ENCODE measurements at places on chromosomes 2 and 18.

- no peak for DNase-seq
Observed at GRCh38 chr2:19020144-19021099, 338.0 kb downstream of the OSR1 start.

GRCh38 chr2:211760103-211760502 is 778.5 kb downstream of the ERBB4 start:
- no peak for DNase-seq

- peak; percentile 11 for DNase-seq
Observed at GRCh38 chr18:3703732-3704176, 253.8 kb downstream of the TGIF1 start.

DNA sequence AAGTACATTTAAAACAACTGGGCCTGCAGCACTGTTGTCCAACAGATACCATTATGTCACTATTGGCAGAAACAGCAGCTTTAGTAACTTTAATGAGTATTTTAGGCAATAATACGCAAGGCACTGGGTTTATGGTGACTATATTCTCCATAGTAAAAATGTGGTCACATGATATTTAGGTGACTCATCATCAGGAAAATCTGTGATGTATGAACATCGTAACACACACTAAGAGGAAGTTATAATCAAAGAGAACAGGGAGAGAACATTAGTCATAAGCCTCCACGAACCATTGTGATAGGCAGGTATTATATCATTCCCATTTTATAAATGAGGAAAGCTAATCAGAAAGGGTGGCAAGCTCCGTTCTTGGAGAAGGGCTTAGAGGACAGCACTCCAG is 36.9 kb downstream of the RAPH1 start:
- DNase-seq: peak; percentile 50

- no peak for DNase-seq
Observed at GRCh38 chr2:147366279-147366678, 478.6 kb upstream of the ACVR2A start.

DNA sequence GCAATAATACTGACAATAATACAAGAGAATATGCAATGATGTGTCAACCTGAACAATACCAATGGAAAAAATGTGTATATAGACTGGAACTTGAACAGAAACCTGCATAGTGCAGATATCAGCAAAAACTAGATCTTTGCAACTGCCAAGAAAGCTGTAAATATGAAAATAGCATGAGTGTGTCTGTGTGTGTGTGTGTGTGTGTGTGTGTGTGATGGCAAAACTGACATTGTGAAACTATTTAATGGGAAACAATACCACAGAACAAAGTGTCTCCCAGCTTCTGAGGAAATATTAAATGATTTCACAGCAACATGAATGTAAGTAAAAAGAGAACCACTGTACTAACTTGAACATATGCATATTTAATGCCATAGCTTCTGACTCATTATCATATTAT is 558.2 kb upstream of the LINC00305 start:
- no peak for DNase-seq

DNA sequence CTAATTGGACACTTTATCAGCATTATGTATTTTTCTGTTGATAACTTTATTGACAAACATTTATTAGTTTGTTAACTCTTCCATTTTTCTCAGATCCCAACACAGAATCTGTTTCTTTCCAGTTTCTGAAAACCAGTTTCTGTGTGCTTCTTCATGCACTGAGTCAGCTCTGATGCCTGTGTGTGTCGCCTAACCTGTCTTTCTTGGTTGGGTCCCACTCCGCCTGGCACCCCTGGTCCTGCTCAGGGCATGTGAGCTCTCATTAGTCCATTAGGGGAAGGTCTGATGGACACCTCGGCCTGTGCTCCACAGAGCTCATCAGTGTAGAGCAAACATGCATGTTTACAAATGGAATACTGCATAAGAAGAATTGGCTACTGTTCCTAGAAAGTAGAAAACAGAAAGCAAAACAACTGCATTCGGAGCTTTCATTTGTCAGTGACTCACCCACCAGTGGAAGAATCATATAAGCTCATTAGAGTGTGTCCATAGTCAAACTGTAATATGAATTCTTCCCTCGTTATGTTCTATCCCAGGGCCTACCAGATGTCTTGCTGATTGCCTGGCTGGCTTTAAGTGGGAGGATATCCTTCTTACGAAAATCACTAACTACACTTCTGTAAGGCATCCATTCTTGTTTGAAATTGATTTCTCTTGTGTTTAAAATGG is 137.7 kb downstream of the SNTG2 start:
- peak; percentile 32 for DNase-seq

- DNase-seq: no peak
Observed at GRCh38 chr2:9629222-9630116, 1.3 kb downstream of the YWHAQ start.

GRCh38 chr18:37553633-37554398 is 11.8 kb downstream of the CELF4 start:
- no peak for DNase-seq

DNA sequence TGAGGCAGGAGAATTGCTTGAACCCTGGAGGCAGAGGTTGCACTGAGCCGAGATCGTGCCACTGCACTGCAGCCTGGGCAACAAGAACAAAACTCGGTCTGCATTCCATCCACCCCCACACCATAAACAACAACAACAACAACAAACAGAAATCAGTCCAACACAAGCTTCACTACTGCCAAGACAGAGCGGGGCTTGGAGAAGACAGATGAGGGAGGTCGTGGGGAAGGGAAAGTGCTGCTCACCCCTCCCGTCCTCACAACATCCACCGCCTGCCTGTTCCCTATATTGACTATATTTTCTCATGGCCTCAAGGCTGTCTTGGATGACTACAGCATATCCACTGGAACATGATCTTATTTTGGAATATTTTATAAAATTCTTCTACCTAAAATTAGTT is 137.6 kb upstream of the TTC39C start:
- DNase-seq: no peak

DNA sequence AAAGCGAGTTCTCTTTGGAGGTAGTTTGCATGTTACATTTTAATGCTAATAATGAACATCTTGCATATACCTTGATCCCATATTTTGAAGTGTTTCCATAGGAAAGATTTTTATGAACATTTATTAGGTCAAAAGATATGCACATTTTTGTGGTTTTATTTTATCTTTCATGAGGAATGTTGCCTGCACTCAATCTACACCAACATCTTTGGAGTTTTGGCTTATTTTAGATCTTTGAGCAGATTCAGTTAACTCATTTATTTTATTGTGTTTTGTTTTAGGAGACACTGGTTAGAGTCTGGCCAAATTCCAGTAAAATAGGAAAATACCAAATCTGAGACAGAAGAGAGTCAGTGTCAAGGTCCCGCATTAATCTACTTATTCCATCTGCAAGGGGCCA is 540.9 kb downstream of the RNF144A start:
- DNase-seq: no peak

DNA sequence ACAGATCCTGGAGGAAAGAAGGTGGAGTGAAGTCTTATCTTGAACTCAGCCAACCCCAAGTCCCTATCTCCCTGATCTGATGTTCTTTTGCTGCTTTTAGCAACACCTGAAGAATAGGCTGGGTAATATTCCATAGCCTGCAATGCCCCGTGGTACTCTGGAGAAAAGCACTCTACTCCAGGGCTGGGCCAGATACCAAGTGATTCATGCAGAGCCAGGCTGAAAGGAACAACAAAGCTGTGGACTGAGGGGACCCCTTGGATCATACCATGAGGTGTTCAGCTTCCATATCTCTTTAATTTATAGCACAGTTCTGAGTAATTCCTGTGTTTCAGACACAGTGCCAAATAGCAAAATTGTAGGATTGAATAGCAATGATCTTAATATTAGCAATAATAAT is 130.6 kb downstream of the NXPH2 start:
- DNase-seq: no peak

DNA sequence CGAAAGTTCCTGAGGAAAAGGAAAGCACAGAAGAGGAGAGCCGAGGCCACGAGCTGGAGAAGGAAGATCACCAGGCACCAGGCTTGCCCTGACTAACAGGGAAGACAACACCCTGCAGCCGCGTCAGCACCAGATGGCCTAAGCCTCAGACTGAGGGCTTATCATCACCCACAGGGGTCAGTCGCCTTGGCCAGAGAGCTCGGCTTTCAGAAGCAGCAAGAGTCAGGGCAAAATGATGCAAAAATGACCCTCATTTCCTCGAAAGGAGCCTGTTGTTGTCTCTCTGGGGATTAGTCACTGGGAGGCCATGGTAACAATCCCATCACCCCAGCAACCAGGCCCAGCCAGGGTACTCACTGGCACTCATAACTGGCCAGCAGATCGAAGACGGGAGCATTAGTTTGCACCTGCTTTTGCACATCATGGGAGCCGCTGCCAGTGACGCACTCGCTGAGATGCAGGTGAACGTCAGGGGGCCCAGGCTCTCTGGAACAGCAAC is 42.7 kb upstream of the ZFP36L2 start:
- peak; percentile 89 for DNase-seq

- DNase-seq: no peak
Observed at GRCh38 chr2:69241664-69242514, 145.1 kb downstream of the GFPT1 start.

DNA sequence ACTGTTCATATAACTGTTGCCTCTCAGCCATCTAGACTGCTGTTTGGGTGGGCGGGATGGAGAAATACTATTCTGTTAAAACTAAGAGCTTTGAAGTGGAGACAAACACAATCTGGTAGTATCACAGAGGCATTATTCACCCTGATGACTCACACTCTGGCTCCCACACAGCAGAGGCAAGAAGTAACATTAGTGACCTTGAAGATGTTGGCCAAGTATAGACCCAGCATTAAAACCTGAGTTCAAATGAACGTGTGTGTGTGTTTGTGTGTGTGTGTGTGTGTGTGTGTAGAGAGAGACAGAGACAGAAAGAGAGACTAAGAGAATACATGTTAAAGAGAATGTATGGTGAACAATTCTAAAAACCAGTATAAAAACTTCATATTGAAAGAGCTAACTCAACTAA is 22.5 kb upstream of the ACVR1 start:
- DNase-seq: peak; percentile 52

DNA sequence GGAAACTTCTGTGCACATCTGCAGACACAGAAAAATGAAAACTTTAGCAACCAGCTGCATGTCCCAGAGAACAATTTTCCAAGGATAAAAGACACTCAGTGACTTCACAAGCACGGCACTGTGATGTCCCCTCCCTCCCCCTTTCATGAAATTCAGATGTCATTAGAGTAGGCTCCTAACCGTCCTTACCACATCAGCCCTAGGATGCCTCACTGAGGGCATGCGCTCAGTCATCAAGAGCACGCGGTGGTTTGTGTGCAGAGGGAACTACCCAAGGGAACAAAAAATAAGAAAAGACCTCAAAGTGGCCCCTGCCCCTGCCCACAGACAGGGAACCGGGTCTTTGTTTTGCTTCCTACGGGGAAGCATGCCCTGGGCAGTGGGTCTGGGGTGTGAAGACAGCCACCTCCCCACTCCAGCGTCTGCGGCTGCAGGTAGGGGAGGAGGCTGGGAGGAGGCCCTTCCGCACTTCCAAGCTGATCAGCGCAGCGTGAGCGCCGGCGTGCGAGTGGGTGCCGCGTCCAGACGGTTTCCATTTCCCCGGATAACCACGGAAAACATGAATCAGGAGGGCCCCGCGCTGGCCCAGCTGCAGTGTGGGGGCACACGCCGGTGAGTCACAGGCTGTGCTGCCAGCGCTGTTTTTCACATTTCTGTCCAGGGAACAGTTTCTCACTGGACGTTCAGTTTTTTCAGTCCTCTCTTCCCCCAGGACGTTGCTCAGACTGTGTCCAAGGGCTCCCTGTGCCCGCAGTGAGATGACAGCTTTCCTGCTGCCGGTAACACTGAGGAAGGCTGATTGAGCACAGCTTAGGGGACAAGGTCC is 70.6 kb downstream of the COPS8 start:
- peak; percentile 80 for DNase-seq

GRCh38 chr2:60158262-60158661 is 395.2 kb downstream of the BCL11A start:
- DNase-seq: no peak

DNA sequence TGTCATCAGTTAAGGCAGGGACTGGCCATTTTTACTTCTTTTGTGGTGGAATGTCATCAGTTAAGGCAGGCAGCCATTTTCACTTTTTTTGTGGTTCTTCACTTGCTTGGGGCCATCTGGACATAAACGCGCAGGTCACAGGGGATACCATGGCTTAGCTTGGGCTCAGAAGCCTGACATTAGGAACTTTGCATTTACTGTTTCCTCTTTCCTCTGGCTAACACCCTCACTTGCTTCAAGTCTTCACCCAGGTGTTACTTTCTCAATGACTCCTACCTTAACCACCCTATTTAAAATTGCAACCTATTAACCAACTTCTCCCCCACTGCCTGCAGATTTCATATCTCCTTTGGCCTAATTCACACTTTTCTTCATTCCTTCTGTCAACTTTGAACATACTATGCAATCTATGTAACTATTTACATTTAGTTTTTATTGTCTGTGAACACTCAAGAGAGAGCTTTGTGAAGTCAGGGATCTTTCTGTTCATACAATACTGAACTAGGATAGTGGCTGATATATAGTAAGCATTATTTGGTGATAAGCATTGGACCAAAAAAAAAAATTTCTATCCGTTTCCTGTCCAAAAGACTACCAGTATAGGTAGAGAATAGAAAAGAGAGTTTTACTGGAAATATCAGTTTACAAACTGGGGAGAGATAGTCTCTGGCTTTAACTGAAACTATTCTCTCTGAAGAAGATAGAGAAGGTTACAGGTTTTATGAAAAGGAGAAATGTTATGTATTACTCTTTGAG is 600.1 kb upstream of the ZNF804A start:
- DNase-seq: no peak

GRCh38 chr18:74282755-74283554 is 8.8 kb downstream of the CYB5A start:
- no peak for DNase-seq

GRCh38 chr2:73084971-73085370 is 13.5 kb upstream of the SFXN5 start:
- DNase-seq: no peak

- DNase-seq: no peak
Observed at GRCh38 chr2:144571770-144572169, 51.9 kb upstream of the ZEB2 start.

- no peak for DNase-seq
Observed at GRCh38 chr2:120884472-120885290, 149.0 kb downstream of the GLI2 start.

DNA sequence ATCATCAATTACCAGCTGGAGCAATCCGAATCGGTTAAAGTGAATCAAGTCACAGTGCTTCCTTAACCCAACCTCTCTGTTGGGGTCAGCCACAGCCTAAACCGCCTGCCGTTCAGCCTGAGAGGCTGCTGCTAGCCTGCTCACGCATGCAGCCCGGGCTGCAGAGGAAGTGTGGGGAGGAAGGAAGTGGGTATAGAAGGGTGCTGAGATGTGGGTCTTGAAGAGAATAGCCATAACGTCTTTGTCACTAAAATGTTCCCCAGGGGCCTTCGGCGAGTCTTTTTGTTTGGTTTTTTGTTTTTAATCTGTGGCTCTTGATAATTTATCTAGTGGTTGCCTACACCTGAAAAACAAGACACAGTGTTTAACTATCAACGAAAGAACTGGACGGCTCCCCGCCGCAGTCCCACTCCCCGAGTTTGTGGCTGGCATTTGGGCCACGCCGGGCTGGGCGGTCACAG is 496 bp upstream of the ITGA4 start:
- no peak for DNase-seq

Data from AG09309 (cell line).